ENCODE measurements at places on chromosomes 12 and 14.

DNA sequence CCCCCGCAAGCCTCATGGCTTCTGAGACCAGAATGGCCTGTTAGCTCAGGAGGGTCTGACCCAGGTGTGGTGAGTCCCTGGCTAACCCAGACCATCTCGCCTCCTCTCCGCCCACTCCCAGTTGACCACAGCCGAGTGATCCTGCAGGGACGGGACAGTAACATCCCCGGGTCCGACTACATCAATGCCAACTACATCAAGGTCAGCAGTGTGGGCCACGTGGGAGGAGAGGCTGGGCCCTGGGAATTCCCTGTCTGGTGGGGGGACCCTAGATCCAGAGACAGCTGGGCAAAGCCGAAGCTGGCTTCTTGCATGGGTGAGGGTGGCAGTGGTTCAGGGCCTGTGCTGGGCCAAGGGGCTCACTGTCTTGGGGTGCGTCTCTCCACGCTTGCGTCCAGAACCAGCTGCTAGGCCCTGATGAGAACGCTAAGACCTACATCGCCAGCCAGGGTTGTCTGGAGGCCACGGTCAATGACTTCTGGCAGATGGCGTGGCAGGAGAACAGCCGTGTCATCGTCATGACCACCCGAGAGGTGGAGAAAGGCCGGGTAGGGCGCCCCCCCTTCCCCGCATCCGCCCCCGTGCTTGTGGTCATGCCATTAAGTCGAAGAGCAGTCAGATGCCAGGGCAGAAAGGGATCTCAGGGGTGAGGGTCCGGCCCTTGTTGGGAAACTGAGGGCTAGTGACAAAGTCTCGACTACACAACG is 5.0 kb downstream of the PTPN6 start:
- DNase-seq, result no peak

DNA sequence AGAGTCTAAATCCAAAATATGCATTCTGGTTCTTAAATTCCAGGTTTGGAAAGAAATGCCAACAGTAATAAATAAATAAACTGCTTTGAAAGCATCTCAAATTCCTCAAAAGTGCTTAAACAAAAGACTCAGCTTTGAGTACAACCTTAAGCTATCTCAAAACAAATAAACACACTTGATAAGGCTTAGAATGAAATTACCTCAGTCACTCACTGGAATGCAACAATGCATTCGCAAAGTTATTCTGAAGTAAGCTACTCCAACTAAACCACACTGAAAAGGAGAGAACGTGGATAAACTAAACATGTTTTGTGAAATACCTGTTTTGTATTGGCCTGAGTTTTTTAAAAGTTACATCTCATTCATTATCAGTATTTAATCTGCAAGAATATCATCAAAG is 1.2 kb downstream of the SPTSSA start:
- no peak for DNase-seq

GRCh38 chr12:129208566-129208965 is 355.3 kb downstream of the GLT1D1 start:
- no peak for DNase-seq

DNA sequence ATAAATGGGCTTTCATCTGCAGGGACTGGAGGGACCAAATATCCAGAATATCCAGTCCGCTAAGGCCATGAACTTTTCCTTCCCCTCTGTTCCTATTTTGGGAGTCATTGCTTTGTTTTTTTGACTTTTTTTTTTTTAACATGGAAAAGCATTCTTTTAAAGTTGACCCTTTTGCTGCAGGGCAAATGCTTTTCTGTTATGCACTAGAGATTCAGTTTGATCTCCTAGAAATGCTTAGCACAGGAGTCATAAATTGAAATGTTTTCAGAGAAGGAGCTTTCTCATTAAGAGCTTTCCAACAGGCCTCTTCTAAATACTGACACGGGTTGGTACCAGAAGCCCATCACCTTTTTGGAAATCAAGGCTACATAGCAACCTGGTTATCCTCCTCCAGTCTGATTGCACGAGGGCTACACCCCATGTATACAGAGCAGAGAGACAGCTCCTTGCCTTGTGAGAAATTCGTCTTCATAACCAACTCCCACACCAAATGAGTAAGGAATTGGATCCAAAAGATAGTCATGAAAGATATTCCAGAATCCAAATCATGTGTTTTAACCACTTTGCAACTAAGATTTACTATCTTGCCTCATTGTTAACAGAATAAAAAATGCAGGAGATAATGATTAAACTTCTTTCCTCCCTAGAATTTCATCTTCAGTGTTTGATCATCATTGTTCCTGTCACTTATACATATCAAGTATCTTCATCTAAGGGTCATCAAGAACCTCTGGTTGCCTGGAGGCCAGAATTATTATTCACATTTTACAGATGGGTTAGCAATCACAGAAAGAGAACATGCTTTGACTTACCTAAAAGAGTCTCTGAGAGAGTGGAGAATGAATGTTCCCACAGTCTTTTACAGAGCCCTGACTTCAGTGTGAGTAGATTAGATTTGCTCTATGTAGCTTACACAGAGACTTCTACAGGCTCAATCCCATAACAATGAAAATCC is 389.4 kb downstream of the ZFP36L1 start:
- DNase-seq, result no peak

DNA sequence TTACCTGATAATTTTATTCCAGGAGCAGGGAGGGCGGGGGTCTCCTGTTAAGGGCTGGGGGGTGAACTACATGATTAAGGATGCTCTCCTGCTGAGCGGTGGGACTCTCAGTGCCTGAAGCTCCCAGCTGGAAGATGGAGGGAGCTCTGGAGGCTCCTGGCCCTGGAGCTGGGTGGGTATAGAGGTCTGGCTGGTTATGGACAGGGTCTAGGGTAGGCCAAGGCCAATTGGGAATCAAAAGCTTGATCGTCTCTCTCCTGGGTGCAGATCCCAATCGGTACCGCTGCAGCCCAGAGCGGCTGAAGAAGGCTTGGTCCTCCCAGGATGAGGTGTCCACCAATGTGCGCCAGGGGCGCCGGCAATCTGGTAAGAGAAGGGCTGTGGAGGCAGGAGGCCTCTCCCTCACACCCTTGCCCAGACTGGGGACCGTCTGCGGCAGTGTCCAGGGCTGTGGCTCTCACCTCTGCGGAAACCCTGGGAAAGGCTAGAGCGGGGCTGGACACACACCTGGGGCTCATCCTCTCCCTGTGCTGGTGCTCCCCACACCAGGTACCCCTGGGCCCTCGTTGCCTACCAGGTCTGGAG is 28.4 kb downstream of the PLEKHG3 start:
- no peak for DNase-seq

DNA sequence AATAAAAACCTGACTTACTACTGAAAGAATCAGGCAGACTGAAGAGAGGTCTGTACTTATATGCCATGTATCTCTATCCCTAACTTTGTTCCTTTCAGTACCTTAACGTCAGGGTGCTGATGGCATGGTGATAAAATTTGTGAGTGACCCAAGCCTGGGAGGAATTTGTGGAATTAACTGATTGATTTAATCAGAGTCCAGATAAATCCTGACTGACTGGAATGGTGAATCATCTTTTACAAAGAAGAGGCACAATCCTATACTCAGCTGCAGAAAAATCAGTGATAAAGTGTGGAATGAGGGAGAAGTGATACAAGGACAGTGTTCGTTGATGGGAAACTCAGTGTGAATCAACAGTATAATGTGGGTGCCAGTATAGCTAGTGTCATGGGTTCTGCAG is 3.7 kb downstream of the TDG start:
- DNase-seq, result no peak

- DNase-seq, result no peak
Measured at GRCh38 chr14:85604021-85604420, 74.1 kb downstream of the FLRT2 start.

GRCh38 chr14:96581026-96581425 is 78.8 kb downstream of the PAPOLA start:
- no peak for DNase-seq

- DNase-seq, result no peak
Measured at GRCh38 chr12:89756194-89756584, 47.6 kb upstream of the ATP2B1 start.

- no peak for DNase-seq
Measured at GRCh38 chr14:94337274-94337673, 14.1 kb upstream of the SERPINA6 start.

GRCh38 chr14:78075033-78075432 is 95.1 kb upstream of the NRXN3 start:
- DNase-seq, result no peak

DNA sequence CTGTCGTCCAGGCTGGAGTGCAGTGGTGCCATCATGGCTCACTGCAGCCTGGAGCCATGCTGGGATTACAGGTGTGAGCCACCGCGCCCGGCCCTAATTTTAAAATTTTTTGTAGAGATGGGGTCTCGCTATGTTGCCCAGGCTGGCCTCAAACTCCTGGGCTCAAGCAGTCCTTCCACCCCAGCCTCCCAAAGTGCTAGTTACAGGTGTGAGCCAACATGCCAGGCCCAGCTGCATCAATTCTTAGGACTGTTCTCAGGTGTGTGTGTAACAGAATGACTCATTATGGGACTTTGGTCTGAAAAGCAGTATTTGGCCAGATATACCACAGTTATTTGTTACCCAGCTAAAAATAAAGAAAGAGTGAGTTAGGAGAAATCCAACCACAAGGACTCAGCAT is 17.4 kb downstream of the LETMD1 start:
- no peak for DNase-seq

GRCh38 chr14:103133210-103134140 is 10.2 kb downstream of the TNFAIP2 start:
- DNase-seq, result no peak

GRCh38 chr14:40340708-40341107 is 908.5 kb upstream of the FBXO33 start:
- DNase-seq, result no peak

GRCh38 chr14:30129807-30130206 is 202.2 kb upstream of the PRKD1 start:
- no peak for DNase-seq

DNA sequence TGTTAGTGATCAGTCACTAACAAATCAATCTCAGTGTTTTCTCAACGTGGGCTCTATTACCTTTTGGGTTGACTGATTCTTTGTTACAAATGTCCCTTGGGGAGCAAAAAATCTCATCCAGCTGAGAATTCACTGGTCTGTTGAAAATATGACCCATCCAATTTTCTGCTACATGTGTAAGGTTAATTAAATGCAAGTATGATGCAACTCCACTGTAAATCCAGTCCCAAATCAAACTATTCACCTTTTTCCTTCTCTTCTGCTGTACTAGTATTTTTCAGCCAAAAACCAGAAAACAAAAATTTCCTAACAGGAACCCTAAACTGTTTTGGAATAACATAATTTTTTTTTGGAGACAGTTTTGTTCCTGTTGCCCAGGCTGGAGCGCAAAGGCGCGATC is 2.2 kb downstream of the ERH start:
- no peak for DNase-seq

DNA sequence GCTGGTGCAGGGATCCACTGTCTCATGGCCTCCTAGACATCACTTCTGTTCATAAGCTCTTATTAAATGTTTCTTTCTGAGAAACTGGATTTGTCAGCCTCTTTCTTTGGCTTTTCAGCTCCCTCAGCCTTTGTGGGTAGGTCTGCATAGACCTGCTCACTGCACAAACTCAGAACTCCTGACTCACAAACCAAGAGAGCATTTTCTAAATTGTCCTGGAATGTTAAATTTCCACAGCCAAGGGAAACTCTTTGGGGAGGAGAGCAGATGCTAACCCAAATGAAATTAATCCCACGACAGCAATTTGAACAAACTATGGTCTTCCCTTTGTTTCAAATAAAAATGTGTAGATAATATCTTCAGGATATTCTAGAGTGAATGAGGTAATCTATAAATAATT is 19.5 kb upstream of the CERS5 start:
- no peak for DNase-seq

GRCh38 chr12:50088577-50089335 is 3.6 kb downstream of the SMARCD1 start:
- DNase-seq, result peak; percentile 55

- DNase-seq, result no peak
Measured at GRCh38 chr14:64591809-64592208, 42.0 kb downstream of the PPP1R36 start.

GRCh38 chr12:123840765-123841425 is 78.8 kb downstream of the DNAH10 start:
- DNase-seq, result no peak

DNA sequence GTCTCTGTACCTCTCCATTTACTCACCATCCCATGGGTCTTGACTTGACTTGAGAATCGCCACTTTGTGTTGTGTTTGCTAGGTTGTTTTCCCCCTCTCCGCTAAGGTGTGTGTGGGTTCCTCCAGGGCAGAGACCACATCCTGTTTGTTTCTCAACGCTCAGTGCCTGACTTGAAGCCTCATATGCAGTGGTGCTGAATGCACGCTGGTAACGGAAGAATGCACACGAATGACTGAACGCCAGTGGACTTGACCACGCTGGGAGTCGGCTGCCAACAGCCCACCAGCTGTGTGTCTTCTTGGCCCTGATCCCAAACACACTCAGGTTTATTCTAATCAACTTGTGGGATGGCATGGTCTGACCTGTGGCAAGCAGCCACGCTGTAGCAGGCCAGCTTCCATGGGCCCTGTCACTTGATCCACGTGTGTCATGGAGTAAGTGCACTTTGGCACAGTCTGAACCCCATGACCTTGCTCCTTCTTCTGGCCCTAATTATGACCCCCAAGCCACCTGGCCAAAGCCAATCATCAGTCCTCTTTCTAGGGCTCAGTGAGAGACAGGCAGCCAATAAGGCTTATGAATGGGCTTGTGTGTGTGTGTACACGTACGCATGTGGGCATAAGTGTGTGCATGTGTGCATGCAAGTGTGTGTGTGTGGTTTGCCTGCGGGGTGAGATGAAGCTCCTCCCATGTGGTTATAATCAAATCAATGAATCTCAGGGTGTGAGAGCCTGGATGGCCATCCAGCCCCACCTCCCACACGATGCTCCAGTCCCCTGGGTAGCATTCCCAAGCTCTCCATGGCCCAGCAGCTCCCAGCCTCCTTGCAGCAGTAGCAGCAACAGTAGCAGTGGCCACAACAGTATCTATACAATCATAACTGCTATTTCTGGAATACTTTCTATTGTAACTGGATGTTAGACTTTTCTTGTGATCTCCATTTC is 6.4 kb upstream of the TC2N start:
- DNase-seq, result peak; percentile 88

- DNase-seq, result no peak
Measured at GRCh38 chr14:100779691-100780080, 46.2 kb upstream of the MEG3 start.

- DNase-seq, result no peak
Measured at GRCh38 chr14:59481871-59482540, 2.2 kb downstream of the L3HYPDH start.

DNA sequence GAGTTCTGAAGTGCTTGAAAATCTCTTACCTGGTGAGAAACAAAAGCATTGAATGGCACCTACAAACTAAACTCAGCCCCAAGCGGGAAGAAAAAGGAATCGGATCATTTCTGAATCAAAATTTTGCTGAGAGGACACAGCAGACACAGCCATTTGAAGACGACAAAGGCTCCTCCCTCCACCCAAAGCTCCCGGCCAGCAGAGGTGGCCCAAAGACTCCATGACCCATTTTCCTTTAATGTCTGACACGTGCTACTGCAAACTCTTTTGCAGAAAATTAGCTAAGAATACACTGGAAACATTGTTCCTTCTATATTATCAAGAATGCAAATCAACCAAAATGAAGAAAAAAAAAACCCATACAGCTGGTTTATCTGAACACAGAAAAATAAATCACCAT is 85.9 kb upstream of the FOXN3 start:
- no peak for DNase-seq

- no peak for DNase-seq
Measured at GRCh38 chr12:131082290-131083194, 128.8 kb downstream of the ADGRD1 start.

GRCh38 chr12:65740506-65740872 is 83.8 kb upstream of the HMGA2 start:
- no peak for DNase-seq

- DNase-seq, result no peak
Measured at GRCh38 chr12:108447168-108447832, 67.8 kb upstream of the FICD start.

All from CD4-positive, alpha-beta memory T cell (primary cell).